ENCODE measurements at places on chromosomes 4 and X. TPM values are rescaled to one million over a fixed set of nuclear protein-coding genes. Genes with fewer than 3 reads are reported as not detected.

DNA sequence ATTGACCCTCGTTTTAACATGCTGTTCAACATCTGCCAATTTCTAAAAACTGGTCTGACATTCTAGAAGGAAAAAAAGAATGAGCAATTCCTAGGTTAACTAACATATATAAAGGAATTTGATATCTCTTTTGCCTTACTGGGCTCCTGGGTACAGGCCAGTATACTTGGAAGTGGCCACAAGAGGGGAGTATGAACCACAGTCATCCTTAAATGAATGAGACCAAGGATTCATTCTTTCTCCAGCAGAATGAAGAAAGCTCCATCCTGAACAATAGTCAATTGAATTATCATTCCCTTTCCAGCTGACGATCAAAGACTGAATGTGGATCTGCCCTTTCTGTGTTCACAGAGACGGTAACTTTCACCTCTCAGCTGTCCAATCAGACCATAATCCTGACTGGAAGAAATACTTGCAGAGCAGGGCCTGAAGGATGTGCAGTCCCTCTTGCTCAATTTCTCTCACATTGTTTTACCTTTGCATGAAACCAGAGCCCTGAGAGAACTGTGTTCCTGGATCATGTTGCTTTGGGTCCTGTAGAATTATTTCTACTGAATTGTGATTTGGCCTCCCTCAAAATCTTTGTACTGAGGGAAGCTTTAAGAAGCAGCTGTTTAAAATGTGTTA, 14.8 kb upstream of the SPARCL1 start:
- no peak for DNase-seq

The FGFRL1 gene
- 17.2 TPM for total RNA-seq

DNA sequence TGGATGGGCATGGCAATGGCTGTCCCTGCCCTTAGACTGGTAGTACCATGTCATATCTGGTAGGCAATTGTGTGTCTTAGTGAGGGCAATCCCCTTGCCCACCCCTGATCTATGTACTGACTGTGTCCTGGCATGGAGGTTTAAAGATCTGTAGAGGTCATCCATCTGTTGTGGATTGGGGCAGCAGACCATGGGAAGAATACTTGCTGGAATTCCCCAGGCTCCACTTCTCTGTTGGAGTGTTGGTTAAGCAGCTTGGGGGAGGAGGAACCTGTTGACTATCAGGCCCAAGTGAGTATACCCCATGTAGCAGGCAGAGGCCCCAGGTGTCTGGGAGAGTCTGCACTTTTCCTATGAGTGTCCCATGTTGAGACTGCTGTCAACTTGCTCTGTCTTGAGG, 246.7 kb upstream of the DIPK2B start:
- DNase-seq: no peak

The CACNA1F gene
- 0.72 TPM for total RNA-seq

- DNase-seq: peak; percentile 52
Measured at GRCh38 chr4:4995103-4995907, 24.0 kb downstream of the CYTL1 start.

DNA sequence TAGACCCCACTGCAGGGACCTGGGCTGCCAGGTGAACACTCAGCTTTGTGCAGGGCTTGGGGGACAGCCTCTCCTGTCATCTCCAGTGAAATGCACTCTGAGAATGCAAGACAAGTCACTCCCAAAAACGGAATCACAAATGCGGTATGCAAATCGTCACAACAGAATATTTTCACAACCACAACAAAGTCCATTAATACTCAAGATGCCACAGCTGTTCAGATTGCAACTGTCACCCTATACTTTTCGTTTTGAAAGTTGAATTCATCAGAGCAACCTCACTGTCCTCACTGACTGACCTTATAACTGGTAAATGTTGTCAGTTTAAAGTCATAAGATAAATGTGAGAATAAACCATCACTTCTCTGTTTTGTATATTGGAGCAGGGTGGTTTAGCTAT, 16.6 kb downstream of the JAKMIP1 start:
- no peak for DNase-seq

GRCh38 chrX:53233536-53233935, 8.5 kb upstream of the KDM5C start:
- DNase-seq: no peak

Data from activated naive CD8-positive, alpha-beta T cell treated with anti-CD3 and anti-CD28 coated beads for 36 hours (primary cell).